ENCODE measurements at places on chromosomes 4 and X.

GRCh38 chrX:108664701-108665100 is 71.7 kb downstream of the IRS4 start:
- DNase-seq = no peak

DNA sequence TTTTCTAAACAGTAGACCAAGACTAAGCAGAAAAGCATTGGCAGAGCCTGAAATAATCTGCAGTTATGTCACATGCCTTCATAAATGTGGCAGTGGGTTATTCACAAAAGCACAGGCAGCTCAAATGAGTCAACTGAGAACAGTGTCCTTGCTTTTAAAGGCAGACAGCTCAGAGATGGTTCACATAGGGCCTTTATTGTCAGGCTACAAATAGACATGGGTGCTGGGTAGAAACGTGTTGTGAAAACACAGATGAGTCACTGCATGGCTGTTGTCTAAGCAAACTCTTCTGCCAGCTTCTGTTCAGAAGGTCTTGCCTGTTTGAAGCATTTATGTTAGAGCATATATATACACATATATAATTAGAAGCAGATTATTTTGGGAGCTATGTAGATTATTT is 118.0 kb downstream of the SLC4A4 start:
- peak; percentile 73 for DNase-seq

DNA sequence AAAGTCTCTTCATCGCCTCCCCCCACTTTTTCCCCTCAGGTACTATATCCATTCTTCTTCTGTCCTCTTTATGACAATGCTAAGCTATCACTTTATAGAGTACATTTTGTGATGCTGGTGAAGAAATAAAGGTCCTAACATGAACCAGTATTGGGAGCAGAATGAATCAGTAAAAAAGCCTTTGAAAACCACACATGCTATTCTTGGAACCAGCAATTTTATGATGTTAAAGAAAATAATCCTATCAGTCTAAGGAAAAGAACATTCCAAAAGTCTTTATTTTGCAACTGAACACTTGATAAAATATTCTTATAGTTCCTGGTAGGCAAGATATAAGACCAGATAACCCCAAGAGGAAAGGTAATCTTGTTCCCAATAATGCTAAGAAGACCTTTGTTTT is 107.8 kb upstream of the MCF2 start:
- no peak for DNase-seq

DNA sequence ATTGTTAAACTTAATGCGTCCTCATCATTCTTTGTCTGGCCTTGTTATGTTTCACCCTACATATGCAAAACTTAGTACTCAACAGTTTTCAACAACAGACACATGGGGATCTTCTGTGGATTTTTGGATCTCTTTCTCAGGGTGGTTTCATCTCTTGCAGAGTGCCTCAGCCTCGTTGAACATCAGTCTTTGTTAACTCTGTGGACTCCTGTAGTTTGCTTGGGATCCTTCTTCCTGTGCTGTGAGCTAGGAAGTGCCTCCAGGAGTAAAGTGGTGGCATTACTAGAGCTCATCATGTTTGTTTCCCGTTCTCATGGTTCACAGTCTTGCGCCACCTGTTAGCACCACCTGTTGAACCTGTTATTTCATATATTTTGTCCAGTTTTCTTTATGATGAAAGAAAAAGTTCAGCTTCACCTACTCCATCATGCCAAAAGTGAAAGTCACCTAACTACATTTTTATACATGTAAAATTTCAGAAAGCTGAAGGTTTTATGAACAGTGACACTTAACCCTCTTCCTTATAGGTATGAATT is 27.5 kb upstream of the NDUFC1 start:
- DNase-seq = no peak

GRCh38 chr4:3514806-3515501 is 17.3 kb downstream of the LRPAP1 start:
- no peak for DNase-seq

DNA sequence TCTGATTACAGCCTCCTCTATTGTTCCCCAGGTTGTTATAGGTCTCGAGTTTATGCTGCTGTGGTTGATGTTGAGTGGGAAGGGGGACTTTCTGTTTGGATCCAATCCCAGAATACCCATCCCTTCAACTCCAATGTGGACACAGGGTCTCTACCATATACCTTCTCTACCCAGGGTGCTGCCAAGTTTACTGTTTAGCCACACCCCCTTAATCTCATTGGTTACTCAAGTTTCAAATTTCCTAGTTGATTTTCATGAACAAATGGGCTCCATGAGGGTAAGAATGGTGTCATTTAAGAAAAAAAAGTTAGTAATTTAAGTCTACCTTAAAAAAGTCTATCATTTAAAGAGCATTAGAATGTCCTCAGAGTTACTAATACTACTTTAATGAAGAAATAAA is 3.6 kb upstream of the SPP1 start:
- DNase-seq = no peak

GRCh38 chrX:117063224-117063623 is 600.4 kb upstream of the CT83 start:
- no peak for DNase-seq

DNA sequence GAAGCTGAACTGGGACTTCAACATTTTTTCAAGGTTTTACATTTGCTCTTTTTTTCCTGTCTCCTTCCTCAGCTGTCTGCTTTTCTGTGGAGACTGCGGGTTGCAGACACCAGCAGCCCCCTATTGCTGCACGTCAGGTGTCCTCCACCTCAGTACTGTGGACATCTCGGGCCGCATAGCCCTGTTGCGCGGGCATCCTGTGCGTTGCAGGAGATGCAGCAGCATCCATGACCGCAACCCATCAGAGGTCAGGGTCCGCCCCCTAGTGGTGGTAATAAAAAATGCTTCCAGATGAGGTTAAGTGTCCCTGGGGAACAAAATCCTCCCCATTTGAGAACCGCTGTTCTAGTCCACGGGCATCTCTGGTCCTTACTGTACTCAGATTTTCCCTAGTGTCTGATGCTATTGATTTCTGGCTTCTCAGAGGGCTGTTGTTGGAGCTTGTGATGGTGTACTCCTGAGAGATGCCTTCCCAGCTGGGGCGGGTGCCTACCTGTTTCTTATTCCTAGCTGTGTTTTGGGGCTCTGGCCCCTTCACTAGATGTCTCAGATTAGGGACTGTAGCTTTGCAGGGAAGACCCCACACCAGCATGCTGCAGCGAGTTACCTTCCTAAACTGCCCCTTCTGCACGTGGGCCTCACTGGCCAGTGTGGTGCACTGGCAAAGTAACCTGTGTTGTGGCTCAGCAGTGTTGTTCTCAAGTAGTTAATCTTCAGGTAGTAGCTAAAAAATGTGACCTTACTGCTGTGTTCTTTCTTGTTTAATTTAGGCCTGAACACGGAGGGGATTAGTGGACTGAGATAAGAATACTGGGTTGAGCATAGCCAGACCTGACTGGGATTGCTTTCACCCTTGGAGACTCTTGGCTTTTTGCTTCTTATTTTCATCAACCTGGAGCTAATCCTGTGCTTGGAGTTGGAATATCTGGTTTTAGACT is 28.2 kb downstream of the NSD2 start:
- DNase-seq = peak; percentile 36

Data from non-pigmented ciliary epithelial cell (primary cell).